ENCODE measurements at places on chromosomes 1 and 21. TPM values are rescaled to one million over a fixed set of nuclear protein-coding genes. Genes with fewer than 3 reads are reported as not detected.

- no peak for DNase-seq
Observed at GRCh38 chr1:6454856-6455751, 10.9 kb downstream of the TNFRSF25 start.

- no peak for DNase-seq
Observed at GRCh38 chr1:45840704-45841103, 37.3 kb downstream of the MAST2 start.

DNA sequence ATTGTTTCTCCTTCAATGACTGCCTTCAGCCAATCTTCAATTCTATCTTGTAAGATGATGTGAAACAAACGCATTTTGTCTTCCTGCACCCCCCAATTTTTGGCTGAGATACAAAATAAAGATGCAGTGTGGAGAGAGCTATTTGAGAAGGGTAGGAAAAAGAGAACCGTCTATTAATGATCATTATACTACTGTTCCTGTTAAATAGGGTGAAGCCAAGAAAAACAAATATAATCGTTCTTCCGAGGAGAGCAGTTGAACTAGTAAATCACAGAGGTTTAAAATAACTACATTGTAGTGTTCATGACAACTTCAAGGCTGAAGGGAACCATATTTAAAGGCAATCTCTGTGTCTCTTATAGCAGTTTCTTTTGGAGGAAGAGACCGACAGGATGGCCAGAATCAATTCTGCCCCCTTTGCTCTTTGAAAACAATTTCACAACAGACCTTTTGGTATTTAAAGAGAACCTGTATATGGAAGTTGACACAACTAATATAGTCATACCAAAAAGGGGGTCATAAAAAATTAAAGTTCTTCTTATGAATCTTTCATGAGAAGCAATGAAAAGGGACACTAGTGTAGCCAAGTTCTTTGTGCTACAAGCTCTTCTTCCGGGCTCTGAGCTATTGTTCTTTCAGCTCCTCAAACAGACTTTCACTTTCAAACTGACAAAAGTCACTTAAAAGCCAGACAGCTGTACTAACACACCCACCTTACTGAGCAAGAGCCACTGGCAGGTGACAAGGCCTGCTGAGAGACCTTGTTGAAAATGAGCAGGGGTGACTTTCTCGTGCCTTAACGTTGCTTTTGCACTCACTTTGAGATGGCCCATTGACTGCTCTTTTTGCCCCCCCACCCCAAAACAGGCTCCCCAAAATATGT is 30.9 kb downstream of the PROX1 start:
- no peak for DNase-seq

GRCh38 chr1:50423670-50424000 is 392 bp upstream of the DMRTA2 start:
- DNase-seq = no peak

DNA sequence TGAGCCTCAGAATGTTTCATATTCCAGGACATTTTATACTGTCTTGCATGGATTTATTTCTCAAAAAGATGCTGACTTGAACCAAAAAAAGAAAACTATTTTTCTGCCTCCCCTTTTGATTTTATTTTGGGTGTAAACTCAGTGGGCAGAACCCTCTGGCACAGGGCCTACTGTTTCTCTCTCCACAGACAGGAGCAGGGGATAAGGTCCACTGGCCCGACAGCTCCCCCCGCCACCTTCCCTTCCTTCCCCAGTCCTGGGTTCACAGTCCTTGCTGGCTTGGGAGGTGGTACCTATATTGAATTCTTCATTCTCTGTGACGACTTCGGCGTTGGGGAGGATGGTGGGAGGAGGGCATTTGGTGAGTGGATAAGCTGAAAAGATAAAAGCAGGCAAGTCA is 114.3 kb downstream of the ZSCAN20 start:
- no peak for DNase-seq

- DNase-seq = no peak
Observed at GRCh38 chr21:16179773-16180172, 450.0 kb downstream of the USP25 start.

GRCh38 chr1:203124546-203125317 is 2.8 kb upstream of the ADORA1 start:
- DNase-seq = no peak

DNA sequence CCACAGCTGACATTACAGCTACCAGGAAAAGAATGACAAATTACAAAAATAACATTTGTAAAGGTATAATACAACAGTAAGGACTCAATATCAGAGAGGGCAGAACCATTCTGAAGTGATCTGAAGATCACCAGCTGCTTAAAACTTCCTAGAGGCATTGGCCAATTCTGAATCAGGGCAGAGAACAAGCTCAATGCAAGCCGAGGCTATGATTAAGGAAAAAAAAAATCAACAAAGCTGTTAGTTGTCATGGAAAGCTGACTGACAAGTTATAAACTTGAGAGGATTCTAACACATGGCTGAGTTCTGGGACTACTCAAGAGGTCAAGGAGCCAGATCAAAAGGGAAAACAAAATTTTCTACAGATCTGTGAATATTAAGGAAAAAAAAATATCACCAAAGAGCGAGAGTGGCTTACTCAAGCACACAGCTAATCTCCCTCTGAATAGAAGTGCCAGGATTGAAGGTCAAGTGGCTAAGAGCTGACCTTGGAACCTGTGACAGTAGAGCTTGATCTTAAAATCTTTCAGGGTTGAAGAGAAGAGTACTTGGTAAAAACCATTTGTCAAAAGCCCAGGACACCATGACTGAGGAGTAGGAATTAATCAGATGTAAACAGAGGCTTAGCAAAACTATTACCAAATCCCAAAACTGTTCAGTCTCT is 383.4 kb downstream of the USP25 start:
- DNase-seq = no peak

GRCh38 chr1:212586206-212587015 is 22.1 kb upstream of the ATF3 start:
- no peak for DNase-seq

- DNase-seq = no peak
Observed at GRCh38 chr1:119090250-119090649, 50.2 kb downstream of the WARS2 start.

DNA sequence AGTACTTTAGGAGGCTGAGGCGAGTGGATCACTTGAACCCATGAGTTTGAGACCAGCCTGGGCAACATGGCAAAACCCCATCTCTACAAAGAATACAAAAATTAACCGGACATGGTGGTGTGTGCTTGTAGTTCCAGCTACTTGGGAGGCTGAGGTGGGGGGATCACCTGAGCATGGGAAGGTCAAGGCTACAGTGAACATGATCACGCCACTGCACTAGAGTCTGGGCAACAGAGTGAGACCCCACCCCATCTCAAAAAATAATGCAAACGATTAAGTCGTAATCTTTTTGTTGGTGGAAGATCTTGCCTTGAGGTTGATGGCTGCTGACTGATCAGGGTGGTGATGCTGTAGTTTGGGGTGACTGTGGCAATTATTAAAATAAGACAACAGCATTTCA is 6.3 kb downstream of the RCAN3 start:
- no peak for DNase-seq

- DNase-seq = no peak
Observed at GRCh38 chr1:212737559-212737958, 37.9 kb upstream of the BATF3 start.

GRCh38 chr1:71823708-71824305 is 458.5 kb downstream of the NEGR1 start:
- no peak for DNase-seq

DNA sequence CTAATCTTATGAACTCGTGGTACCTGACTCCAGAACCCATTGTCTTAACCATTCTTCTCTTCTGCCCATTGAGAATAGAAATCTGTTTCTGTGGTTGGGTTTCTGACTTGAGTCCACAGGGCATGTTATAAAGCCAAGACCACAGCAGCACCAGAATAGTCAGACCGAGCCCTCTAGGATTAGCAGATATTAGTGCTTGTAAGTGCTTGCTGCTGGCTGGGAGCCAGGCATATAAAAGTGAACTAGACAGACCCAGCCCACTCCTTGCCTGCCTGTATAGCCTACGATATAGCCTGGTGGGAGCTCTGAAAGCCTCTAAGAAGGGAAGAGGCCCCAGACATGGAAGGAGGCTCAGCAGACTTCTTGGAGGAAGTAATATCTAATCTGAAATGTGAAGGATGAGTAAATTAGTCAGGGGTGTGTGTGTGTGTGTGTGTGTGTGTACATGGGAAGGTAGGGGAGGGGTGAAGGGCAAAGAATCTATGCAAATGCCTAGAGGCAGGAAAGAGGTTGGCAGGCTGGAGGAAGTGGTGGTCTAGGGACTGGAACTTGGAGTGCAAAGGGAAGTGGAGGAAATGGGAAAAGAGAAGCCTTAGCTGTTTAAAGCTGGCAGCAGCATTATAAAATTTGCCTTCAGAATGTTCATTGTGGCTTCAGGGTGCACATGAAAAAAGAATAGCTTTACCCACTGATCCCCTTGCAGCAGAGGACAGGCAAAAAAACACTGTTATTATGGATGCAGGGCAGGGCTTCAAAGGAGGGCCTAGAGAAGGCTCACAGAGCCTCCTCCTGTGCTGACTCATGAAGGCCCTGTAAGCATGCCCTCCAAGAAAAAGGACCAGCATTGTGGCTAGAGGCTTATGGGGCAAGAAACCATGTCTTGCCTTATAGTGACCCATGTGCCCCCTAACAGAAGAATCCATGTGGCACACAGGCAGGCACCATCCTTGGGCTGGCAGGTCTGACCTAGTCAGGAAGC is 169.2 kb downstream of the LMX1A start:
- DNase-seq = no peak

DNA sequence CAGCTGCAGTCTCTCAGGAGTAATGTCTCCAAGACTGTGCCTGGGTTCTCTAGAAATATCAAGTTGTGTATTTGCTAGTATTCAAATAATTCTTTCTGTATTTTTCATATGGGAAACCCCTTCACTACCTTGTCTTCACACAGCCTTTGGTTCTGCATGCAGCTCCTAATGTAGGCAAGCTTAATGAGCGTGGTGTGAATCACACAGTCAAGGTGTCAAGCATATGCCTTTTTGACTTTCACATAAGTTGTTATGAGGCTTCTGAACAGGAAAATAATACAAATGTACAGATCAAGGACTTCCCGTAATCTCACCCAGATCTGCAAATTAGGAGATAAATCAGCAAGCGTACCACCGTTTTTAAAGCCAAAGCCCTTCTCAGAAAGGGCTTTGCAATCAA is at the start of gene FCRL3:
Gene FCRL3 (minus strand): TSS at position 38 of the 400 bp plus-strand sequence. CDS start 280 bp downstream, outside the sequence.
- no peak for DNase-seq

DNA sequence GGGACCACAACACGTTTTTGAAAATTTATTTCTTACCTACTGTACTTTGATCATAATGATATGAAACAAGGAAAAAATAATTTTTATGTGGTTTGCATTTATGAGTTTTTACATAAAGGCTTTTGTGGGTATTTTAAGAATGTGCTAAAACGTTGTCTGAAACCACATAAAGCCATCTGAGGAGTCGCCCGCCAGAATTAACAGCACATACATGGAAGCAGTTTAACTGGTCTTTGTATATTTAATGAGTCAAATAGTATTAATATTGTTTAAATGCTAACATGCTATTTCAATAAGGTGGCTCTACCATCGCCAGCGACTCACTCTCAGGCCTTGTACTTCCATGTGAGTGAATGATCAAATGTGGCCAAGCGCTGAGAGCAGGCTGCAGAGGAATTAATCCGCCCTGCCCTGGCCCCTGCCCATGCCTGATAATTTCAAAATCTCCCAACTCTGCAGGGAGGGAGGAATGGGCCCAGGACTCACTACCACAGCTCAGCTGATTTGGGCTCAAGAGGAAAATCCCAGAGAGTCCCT is 49.6 kb downstream of the SLC66A1 start:
- DNase-seq = no peak

- DNase-seq = no peak
Observed at GRCh38 chr1:182213163-182213562, 151.7 kb upstream of the ZNF648 start.

DNA sequence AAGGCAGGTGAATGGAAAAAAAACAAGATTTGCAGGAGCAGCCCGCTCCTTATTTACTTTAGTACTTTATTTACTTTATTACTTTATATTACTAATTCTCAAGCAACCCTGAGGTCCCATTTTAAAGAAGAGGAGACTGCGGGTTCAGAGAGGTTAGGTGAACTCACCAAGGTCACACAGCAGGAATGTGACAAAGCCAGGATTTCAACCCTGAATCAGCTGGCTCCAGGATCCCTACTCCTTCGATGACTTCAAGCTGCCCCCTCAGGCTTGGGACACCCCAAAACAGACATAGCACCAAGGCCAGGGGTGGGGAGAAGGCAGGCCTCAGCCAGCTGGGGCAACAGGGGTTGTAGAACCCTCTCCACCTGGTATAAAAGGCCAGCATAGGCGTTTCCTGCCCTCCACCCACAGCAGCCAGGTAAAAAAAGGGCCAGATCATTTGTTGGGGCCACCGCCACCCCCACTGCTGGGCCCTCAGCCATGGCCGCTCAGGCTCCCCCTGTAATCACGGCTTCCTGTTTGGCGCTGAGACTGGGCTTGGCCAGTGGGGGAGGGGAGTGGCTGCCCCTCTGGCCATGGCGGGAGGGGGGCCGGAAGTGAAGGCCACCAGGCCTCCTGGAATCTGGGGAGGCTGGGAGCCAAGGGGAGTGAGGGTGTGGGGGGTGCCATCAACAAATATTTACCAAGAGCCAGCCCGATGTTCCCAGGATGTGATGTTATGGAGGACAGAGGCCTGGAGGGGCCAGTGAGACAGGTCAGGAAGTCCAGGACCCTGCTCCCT is 6.6 kb downstream of the SDC3 start:
- no peak for DNase-seq

GRCh38 chr1:25195835-25196234 is 36.5 kb downstream of the SYF2 start:
- no peak for DNase-seq

DNA sequence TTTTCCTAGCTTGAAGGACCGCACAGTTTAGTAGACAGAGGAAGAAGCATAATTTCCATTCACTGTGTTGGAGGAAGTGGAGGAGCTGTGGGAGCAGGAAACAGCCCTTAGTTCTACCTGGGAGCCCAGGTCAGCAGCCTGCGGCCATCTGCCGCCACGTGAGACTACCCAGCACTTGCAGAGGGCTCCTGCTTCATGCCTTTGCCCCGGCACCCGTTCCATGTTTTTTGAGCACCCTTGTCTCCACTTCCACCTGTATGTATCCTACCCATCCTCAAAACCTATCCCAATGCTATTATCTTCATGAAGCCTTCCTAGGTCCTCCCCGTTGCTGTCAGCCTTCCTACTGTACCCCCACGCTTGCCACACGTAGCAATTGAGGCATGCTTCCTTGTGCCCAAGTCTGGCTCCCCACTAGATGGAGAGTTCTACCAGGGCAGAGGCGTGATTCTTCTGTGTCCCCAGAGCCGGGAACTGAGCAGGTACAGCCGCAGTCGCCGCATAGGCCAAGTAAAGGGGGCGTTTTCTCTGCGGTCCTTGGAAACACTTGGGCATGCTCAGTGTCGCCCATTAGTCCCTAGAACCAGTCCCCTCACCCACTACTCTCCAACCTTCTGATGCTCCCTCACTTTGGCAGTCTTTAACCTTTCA is 1.9 kb downstream of the SLC6A9 start:
- no peak for DNase-seq

The ATP6V1G3 gene
- total RNA-seq = not detected

The AGO4 gene
- total RNA-seq = 7.8 TPM

The MECR gene
- total RNA-seq = 29.4 TPM

The LAPTM5 gene
- total RNA-seq = 7.4 TPM

The MSH4 gene
- total RNA-seq = not detected

The PGBD5 gene
- total RNA-seq = 2.2 TPM

The PTCH2 gene
- total RNA-seq = 0.19 TPM

The KLF17 gene
- total RNA-seq = not detected

The UQCRHL gene
- 0.80 TPM for total RNA-seq

The C1orf94 gene
- total RNA-seq = not detected

The TNNT2 gene
- 1.8 TPM for total RNA-seq

The HCN3 gene
- 2.3 TPM for total RNA-seq

The NLRP3 gene
- 2.3 TPM for total RNA-seq

The CCNL2 gene
- 213 TPM for total RNA-seq

The B4GALT3 gene
- 18.5 TPM for total RNA-seq

The TSPEAR gene
- not detected for total RNA-seq

The OR2W3 gene
- not detected for total RNA-seq
